ENCODE measurements at places on chromosomes 1 and 21.

GRCh38 chr1:114428083-114428754 lies 82.8 kb downstream of the TRIM33 start:
- peak; percentile 3 for DNase-seq

DNA sequence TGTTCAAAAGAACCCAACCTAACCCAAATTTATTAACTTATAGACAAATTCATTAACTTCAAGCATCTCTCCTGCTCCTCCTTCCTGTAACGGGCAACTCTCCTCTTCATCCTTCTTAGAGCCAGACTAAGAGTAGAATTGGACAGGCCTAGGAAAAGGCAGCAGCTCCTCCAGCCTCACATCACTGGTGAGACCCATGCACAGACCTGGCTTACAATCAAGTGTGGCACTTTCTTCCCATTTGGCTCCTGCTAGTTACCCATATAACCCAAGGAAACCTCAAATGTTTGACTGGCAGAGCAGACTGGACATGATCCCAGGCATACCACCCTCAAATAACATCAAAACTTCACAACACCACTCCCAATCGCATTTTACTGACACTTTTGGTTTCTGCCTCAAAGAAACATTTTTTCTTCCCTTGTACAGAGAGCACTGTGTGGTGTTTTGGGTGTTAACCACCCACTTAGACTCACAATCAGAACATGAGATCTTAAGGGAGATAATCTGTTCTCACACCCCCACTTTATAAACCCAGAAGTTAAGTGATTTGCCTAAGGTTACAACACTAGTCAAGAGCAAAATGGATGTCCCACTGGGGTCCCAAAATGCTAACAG lies 101.4 kb downstream of the SIPA1L2 start:
- DNase-seq: no peak

GRCh38 chr21:26539566-26539965 lies 33.5 kb downstream of the CYYR1 start:
- DNase-seq: no peak

DNA sequence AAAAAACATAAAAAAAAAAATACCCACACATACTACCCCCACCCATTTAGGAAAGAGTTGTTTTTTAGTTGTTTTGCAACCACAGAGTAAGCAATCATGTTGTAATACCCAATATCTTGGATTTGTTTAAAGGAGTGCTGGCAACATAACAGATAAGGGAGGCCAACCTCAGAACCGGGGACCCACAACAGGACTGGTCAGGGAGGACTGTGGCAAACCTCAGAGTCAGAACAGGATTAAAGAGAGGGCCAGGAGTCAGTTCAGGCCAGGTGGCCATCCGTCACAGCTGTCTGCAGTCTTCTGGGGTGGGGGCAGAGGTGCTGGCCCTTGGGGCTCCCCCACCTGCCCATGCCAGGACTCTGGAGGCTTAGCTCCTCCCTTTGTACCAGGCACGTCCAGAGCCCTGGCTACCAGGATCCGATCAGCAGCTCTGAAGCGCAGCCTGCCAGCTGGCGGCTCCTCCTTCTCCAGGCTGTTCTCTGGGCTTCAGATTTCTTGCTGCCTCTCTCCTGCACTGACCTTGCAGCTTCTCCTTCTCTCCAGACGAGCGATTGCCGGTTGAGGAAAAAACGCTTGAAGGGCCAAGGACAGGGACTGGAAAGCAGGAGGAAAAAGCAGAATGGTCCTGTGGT lies 7.9 kb downstream of the H6PD start:
- no peak for DNase-seq

DNA sequence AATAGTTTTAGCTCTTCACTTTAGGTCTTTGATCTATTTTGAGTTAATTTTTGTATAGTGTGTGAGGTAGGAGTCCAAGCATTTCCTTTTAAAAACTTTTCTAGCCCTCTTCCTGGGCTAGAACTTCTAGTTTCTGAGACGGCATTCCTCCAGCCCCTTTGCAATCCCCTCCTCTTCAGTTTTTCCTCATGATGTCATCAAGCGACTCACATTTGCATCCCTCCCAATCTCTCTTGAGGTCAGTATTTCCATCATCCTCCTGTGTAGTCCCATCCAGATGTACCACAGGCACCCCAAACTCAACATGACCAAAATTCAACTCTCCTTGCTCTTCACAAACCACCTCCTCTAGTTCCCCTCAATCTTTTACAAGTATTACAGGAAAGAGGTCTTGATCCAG lies 10.7 kb downstream of the HMGN2 start:
- DNase-seq: no peak

GRCh38 chr1:203534526-203534925 lies 40.6 kb downstream of the OPTC start:
- DNase-seq: no peak

- no peak for DNase-seq
Observed at GRCh38 chr1:66925558-66925910, 744 bp downstream of the MIER1 start.

DNA sequence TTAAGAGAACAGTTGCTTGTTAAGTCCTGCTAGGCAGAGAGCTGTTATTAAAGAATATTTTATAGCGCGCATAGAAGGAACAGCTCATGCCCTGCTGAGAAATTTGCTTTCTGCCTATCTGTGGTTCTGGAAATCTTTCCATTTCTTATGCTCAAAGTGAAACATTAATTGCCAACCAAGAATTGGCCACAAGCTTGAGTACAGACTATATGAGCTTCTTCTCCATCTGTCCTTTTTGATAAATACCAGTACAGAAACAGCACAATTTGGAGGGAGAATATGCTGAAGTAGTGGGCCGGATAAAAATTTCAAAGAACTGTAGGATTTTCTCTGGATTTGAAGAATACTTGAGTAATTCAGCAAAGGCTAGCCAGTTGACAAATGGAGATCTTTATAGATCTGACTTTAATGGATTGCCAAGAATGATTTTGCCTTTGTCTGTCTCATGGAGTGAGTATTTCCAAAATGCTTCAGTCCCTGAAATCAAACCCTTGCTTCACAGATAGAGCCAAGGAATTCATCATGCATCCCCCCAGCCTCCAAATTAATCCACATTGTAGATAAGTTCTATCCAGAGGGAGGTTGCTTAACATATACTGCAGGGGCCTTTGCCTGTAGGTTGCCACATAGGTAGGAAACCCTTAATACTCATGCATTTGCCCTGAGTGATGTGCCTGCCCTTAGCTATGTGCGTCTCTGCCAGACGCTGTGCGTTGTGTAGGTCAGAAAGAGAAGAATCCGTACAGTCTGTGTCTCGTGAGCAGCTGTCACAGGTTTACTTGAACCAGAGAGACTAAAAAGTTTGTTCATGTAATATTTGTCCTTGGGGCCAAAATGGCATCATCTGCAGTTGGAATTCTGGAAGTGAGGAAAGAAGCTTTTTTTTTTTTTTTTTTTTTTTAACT lies 44.2 kb downstream of the SMYD2 start:
- no peak for DNase-seq

DNA sequence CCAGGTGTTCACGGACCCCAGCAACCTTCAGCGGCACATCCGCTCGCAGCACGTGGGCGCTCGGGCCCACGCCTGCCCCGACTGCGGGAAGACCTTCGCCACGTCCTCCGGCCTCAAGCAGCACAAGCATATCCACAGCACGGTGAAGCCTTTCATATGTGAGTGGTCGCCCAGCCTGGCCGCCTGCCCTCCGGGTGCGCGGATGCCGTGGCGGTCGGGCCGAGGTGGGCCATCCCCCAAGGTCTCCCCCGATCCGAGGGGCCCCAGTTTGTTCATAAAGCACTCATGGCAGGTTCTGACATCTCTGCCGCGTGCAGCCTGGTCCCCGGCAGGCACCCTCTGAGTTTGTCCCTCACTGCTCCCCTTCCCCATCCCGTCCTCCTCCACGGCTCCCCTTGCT lies 49.0 kb upstream of the ARHGEF16 start:
- no peak for DNase-seq

DNA sequence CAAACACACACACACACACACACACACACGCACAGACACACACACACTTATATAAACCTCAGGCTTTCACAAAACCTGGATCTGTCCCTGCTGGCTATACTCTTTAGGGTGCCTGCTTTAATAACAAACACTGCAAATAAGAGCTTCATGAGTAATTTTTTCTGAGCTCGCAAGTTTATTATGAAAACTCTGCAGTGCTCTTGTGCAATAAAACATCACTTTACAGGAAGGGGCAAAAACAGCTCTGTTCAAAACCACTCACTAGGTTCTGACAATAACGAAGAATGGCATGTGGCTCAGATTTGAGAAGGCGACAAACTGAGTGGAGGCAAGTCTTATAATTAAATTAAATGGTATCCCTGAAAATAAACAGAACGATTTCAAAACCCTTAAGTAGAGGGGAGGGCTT lies 42.6 kb upstream of the CTPS1 start:
- DNase-seq: no peak

- no peak for DNase-seq
Observed at GRCh38 chr21:23951251-23951650, 1656.0 kb downstream of the MRPL39 start.

- no peak for DNase-seq
Observed at GRCh38 chr1:43936431-43937151, 3.0 kb downstream of the ARTN start.

GRCh38 chr1:30406996-30407864 lies 316.2 kb downstream of the MATN1 start:
- no peak for DNase-seq

- no peak for DNase-seq
Observed at GRCh38 chr1:212633161-212633560, 24.6 kb downstream of the ATF3 start.

DNA sequence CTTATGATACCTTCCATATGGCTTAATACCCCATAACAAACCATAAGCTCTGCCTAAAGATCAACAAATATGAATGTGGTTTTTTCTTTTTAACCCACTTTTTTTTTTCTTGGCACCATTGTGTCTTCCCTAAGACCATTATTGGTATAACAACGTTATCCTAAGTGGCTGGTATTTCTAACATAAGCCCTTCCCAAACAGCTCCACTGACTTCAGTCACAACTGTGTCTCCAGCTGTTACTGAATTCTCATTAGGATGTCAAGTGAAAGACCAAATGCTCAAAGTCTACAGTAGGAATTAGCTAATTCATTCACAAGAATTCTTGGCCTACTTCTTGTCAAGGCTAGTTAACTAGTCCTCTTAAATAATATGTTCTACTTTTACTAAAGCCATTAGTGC lies 4.2 kb upstream of the RXRG start:
- DNase-seq: no peak

- DNase-seq: no peak
Observed at GRCh38 chr1:8874230-8875201, 4.0 kb downstream of the ENO1 start.

DNA sequence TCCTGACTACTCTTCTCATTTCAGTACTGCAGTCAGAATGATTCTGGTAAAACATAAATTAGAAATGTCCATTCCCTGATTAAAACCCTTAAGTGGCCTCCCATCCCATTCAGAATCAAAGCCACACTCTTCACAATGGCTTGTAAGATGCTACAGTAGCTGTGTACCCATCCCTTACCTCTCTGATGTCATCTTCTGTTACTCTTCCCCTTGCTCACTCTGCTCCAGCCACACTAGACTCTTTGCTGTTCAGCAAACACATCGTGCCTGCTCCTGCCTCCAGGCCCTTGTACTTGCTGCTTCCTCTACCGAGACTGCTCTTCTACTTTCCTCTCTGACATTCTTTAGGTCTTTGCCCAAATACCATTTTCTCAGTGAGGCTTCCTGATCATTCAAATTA lies 4.3 kb upstream of the GPX7 start:
- no peak for DNase-seq

DNA sequence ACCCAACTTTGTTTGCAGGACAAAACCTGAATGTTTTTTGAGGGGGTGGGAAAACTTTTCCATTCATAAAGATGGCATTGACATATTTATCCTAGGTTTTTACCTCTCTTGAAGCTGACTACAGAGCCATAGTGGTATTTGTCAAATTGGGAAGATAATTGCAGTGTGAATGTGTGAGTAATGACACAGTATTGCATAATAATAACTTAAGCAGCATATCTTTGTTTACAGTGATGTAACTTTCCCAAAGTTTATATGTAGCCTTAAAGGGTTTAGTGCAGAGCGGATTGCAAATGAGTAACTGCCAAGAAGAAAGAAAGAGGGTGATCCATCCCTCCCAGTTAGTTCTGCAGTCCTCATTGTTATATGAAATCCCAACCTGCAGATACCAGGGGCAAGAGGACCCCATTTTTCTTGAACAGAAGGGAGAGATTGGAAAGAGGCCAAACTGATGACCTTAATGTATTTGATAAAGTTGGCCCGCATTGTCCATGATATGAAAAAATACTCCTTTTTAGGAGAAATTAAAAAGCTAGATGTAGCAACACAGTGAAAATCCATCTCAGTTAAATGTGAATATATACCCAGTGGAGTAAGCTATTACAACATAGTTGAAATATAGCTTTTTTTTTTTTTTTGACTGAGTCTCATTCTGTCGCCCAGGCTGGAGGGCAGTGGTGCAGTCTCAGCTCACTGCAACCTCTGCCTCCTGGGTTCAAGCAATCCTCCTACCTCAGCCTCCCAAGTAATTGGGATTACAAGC lies 23.7 kb upstream of the NFIA start:
- no peak for DNase-seq

DNA sequence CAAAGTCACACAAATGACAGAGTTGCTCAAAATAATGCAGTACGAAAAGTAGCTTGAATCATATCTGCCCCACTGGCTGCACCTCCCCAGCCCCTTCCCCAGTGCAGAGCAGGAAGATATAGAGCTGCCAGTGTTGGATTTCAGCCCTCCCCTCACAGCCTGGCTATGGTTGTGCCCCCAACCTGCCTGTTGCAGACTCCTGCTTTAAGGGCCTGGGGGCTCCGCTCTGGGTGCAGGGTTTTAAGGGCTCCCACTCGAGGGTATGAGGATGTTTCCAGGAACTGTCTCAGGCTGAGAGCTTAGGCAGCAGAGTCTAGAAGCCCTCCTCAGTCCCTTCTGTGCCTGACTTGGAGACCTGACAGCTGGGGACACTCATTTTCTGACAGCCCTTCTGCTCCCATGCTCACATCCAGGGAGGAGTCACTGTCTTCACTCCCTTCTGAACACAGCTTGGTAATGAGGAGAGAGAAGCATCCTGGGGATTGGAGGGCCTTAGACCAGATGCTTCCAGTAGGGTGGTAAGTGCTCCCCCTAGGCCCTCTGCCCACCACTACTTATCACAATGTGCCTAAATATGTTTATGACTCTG lies 4.6 kb downstream of the S100A9 start:
- DNase-seq: no peak

DNA sequence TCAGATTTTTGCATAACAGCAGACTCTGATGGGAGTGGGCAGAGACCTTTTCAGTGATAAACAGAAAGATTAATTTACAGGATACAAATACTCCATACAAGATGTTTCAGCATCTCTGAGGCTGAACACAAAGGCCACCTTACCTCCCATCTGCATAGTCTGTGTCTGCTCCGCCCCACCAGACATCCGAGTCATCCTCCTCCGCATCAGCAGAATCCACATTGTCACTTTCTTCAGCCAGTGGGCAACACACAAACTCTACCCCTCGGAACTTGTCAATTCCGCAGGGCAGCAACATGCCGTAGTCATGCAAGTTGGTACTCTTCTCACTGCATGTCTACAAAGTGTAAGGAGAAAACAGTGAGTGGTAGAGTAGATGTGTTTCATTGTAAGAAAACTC lies 119.7 kb downstream of the APP start:
- no peak for DNase-seq

GRCh38 chr21:44297525-44298290 lies 2.1 kb upstream of the PFKL start:
- DNase-seq: peak; percentile 34

- DNase-seq: no peak
Observed at GRCh38 chr1:54711536-54711935, 4.1 kb upstream of the TTC4 start.
